ENCODE measurements at places on chromosomes 6 and 20. TPM values are rescaled to one million over a fixed set of nuclear protein-coding genes. Genes with fewer than 3 reads are reported as not detected.

SLC22A2 gene
- not detected for total RNA-seq

PACSIN1 gene
- total RNA-seq = 3.6 TPM

HSPA12B gene
- total RNA-seq = 11.5 TPM

- DNase-seq = no peak
These were observed 259.0 kb downstream of the FOXC1 start for GRCh38 chr6:1868561-1869261.

GRCh38 chr20:51600016-51600420 is 57.5 kb upstream of the NFATC2 start:
- no peak for DNase-seq

GRCh38 chr6:134516582-134516981 is 198.7 kb upstream of the SGK1 start:
- no peak for DNase-seq

GRCh38 chr6:4057036-4057435 is 21.9 kb downstream of the FAM217A start:
- DNase-seq = no peak

GRCh38 chr6:12364621-12365020 is 74.5 kb downstream of the EDN1 start:
- DNase-seq = no peak

- DNase-seq = no peak
These were observed 67.4 kb downstream of the ECT2L start for GRCh38 chr6:138863321-138863720.

Data from mesothelial cell of epicardium (in vitro differentiated cells).